ENCODE measurements at places on chromosomes 1 and 21. TPM values are rescaled to one million over a fixed set of nuclear protein-coding genes. Genes with fewer than 3 reads are reported as not detected.

GRCh38 chr1:18387307-18387706 is 93.4 kb upstream of the KLHDC7A start:
- DNase-seq: no peak

DNA sequence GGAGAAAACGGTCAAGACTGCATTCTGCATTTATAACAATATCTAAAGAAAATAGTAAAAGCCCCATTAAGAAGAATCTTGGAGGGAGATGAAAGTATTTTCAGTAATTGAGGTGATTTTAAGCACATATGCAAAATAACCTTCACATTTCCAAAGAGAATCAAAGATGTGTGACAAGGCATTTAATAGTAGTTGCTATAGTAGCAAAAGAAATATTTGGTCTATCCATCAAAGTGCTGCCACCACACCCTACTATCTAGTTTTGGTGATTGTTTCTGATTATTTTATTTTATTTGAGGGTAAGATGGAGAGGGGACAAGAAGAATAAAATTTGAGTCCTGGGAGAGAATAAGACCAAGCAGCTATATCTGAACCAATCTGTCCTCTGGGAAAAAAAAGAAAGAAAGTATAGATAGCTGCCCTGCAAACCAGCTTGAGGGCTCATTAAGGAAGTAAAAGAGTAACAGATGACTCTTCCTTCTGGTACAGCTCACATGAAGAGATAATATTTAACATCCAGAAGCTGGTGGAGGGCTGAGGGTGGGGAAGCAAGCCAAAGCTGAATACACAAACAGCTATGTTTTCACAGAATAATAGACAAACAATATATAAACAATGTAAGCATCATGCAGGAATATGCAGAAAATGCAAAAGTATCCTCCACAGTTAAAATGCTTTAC is 47.2 kb upstream of the RASAL2 start:
- DNase-seq: no peak

- no peak for DNase-seq
Measured at GRCh38 chr1:90509225-90510048, 207.7 kb downstream of the BARHL2 start.

GRCh38 chr1:9271283-9271682 is 21.4 kb upstream of the SPSB1 start:
- DNase-seq: no peak

- DNase-seq: no peak
Measured at GRCh38 chr1:52356818-52357355, 9.1 kb downstream of the CC2D1B start.

- no peak for DNase-seq
Measured at GRCh38 chr21:17461582-17461981, 51.3 kb upstream of the CXADR start.

- no peak for DNase-seq
Measured at GRCh38 chr1:92473781-92474495, 12.8 kb downstream of the GFI1 start.

GRCh38 chr1:21335750-21336224 is 45.5 kb upstream of the ECE1 start:
- no peak for DNase-seq

DNA sequence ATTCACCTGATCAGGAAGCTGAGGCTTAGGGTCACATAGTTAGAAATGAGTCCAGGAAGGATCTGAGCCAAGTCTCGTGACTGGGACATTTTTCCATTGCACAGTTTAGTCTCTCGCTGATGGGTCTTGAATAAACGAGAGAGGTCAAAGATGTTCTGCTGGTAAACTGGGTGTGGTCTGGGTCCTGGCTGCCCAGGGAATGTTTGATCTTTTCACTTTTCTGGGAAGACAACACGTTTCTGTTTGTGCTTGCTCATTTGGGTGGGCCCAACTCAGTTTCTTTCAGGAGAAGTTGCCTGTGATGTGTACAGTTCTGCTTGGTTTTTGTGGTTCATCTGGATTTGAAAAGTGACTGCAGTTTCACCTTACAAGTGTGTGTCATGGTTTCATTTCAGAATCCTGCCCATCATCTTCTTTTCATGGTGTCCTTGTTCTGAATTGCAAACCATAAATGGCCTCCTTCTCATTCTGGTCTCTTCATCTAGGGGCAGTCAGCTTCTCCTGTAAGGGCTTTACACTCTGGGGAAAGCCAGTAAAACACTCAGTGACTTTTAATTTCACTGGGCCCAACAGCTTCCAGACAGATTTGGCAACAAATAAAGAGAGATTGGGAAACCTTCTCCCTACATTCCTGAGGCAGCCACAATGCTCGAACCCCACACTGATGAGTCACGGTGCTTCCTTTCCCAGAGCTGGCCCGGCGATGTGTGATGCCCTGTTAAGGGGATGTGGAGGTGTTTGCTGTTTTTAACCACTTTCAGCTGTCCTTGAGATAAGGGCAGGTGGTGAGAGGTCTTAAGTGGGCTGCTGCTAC is 7.2 kb upstream of the TACSTD2 start:
- peak; percentile 95 for DNase-seq

DNA sequence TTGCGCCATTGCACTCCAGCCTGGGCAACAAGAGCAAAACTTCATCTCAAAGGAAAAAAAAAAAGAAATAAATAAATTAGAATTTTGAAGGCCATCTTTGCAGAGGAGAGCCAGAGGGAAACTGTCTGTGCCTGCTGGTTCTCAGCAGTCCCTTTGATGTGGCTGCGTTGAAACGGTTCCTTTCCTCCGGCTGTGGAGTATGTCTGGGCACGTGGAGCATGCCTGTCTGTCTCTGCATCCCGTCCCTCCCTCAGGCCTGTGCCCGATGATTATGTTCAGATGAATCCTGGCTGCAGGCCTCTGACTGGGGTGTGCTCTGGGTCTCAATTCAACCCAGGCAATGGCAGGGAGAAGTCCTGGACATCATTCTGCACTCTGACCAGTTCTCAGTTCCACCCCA is 33.4 kb downstream of the KIAA1614 start:
- no peak for DNase-seq

- DNase-seq: no peak
Measured at GRCh38 chr1:85198864-85199263, 2.0 kb downstream of the SYDE2 start.

GRCh38 chr1:111989531-111990025 is at the start of gene KCND3:
KCND3 (minus strand) TSS chr1:111989668.
- DNase-seq: no peak

- DNase-seq: peak; percentile 17
Measured at GRCh38 chr1:77831566-77831965, 52.1 kb downstream of the MIGA1 start.

DNA sequence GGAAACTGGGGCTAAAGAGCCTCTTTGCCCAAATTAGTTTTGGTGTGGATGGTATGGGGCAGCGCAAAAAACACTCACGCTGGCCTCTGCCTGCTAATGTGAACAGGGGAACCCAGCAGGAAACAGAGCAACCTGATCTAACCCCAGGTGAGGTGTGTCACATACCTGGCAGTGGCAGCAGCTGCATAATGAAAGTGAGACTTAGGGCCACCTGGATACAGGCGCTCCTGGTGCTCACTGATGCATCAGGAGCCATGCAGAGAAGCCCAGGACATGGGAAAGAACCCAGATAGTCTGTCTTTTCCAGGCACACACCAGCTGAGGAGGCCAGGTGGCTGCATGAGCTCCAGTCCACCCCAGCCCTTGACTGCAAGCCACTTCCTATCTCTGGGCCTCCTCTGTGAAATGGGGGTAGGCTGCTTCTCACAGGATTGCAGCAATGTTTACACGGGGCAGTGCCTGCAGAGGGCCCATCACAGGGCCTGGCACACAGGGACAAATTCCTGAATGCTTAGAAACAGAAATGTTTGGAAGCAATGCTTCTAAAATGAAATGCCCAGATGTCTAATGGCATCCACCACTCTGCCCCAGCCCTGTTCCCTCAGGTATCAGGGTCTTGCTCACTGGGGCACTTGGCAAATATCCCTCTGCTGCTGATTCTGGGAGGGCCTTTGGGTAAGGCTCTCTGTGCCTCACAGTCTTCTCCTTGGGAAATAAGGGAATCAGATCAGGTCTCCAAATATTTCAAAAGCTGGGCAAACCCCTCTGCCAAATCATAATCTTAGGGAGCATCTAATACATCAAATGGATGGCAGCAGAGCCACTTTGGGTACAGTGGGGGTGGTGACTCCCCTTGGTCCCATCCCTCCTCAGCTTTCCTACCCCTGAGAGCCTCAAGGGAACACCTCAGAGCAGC is 19.9 kb downstream of the DHCR24 start:
- DNase-seq: no peak

DNA sequence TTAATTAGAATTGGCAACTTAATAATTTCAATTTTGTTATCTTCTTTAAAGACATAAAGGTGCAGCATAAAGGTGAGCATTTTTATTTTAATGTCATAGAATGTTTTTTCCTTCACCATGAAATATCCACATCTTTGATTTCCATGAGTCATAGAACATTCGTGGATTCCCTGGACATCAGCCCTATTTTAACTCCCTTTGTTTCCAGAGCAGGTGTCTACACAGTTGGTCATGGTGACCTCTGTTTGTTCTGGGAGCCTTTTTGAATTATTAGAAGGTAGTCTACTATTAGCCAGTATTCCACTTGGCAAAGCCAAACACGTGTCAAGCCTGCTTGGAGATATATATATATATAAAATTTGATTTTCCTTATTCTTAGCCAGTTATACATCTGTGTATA is 572.9 kb downstream of the LTN1 start:
- DNase-seq: no peak

GRCh38 chr1:198264282-198264681 is 107.5 kb downstream of the NEK7 start:
- DNase-seq: no peak

GRCh38 chr1:35340519-35340918 is 72.0 kb downstream of the ZMYM4 start:
- no peak for DNase-seq

- DNase-seq: no peak
Measured at GRCh38 chr1:42746436-42747105, 6.5 kb upstream of the CLDN19 start.

GRCh38 chr1:7373251-7373650 is 397.8 kb upstream of the VAMP3 start:
- no peak for DNase-seq

- DNase-seq: no peak
Measured at GRCh38 chr1:8714173-8714572, 103.3 kb downstream of the RERE start.

- DNase-seq: no peak
Measured at GRCh38 chr1:229835226-229835625, 209.2 kb downstream of the URB2 start.

DNA sequence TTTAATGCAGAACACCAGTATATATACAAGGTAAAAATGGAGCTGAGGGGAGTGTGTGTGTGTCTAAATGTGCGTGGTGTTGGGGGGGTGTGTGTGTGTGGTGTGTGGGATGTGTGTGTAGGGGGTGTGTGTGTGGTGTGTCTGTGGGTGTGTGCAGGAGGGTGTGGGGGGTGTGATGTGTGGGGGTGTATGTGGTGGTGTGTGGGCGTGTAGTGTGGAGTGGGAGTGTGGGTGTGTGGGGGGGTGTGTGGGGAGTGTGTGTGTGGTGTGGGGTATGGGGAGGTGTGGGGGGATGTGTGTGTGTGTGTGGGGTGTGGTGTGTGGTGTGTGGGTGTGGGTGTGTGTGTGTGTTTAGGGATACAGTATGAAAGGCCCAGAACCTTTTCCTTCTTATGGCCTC is 202.3 kb upstream of the CACYBP start:
- no peak for DNase-seq

DNA sequence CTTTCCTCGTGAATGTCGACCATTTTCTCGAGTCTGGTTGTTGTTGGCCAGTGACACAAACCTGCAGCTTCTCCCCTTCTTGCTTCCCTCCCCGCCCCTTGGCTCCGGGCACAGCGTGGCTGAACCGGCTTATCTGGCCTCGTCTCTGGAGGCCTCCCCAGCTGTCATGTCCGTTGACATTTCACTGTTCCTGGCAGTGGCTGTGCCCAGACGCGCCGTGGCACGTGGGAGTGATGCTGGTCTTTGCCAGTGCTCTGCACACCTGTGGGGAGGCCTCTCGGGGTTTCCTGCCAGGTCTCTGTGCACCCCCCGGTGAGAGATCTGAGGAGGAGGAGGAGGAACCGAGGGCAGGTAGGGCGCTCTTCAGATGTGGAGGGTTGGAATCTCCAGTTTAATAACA is 23.7 kb downstream of the SKI start:
- DNase-seq: no peak

GRCh38 chr1:165598676-165599059 is 32.4 kb upstream of the MGST3 start:
- no peak for DNase-seq

DNA sequence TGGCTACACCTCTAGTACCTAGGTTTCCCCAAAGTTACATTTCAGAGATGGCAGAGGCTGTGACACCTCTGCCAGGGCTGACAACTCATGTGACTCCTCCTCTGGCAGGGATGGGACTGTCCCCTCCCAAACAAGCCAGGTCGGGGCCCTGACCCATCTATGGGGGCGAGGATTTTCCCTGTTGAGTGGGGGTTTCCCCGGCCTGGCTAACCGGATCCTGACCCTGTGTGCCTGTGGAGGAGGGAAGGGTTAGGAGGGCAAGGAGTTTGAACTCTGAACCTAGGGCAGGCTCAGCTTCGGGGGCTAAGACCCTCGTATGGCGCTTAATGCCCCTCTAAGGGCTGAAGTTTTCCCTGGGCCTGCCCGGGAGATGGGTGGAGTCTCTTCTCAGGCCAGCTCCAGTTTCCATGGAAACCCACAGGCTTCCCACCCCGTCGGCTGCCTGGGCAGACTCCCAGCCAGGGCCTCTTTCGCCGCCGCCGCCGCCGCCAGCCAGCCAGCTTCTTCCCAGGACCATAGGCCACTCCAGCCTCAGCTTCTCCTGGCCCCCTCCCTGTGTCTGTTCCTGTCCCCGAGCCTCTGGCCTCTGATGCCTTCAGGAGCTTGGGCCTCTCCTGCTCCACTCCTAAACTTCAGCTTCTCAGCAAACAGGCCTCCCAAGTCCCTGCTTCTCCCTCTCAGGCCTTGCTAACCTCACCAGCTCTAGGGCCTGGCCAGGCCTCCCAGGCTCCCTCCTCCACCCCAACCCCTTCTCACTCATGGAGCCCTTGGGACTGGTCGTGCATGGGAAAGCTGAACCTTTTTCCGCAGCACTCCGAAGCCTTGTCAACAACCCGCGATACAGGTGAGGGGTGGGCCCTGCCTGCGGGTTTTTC is at the start of gene BTBD19:
TSS of gene BTBD19 (plus strand) at position 461 of the 875 bp plus-strand sequence. CDS start at position 759, 298 bp downstream.
- peak; percentile 94 for DNase-seq

- no peak for DNase-seq
Measured at GRCh38 chr1:91703095-91703494, 182.9 kb downstream of the TGFBR3 start.

The EFNA4 gene
- total RNA-seq: 5.3 TPM

The NHLH1 gene
- total RNA-seq: not detected

The VHLL gene
- total RNA-seq: not detected

The FMO5 gene
- total RNA-seq: 1.8 TPM

The CXADR gene
- total RNA-seq: 2.0 TPM

The CRYBG2 gene
- total RNA-seq: not detected

The RPTN gene
- not detected for total RNA-seq

Data from fibroblast of the aortic adventitia (primary cell).